ENCODE measurements at places on chromosomes 2 and 18.

- DNase-seq: no peak
These were observed 14.7 kb upstream of the SP3 start for GRCh38 chr2:173979751-173980351.

GRCh38 chr18:32289483-32290075, 99.7 kb downstream of the MEP1B start:
- peak; percentile 24 for DNase-seq

- DNase-seq: no peak
These were observed 161.0 kb downstream of the RNF152 start for GRCh38 chr18:61731693-61732376.

DNA sequence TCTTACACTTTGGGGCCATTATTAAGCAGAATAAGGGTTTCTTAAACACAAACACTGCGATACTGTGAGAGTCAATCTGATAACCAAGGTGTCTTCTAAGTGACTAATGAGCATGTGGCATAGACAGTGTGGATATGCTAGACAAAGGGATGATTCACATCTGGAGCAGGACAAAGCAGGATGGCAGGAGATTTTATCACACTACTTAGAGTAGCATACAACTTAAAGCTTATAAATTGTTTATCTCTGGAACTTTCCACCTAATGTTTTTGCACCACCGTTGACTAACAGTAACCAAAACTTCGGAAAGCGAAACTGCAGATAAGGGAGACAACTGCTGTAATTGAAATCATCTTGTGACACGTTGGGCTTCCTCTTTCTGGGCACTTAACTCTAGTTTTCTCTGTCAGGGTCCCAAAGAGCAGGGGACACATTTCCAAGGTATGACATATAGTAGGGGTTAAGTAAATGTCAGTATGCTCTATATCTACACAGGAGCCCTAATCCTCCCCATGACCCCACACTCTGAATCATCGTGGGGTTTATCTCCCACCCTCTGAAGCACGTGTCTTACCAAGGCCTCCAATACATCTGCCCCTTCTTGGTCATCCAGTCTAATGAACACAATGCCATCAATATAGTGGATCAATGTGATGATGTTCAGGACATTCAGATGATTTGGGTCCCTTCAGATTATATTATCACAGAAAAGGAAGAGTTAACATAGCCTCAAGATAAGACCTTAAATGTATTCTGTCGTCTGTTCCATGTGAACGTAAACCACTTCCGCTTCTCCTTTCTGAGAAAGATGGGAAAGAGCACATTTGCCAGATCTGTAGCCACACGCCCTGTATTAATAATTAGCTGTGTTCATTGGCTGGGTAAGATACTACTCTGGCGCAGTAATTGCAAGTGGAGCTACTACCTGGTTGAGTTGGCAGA, 78.7 kb downstream of the FTCDNL1 start:
- no peak for DNase-seq

- no peak for DNase-seq
These were observed 11.8 kb downstream of the TTLL4 start for GRCh38 chr2:218722419-218722818.

DNA sequence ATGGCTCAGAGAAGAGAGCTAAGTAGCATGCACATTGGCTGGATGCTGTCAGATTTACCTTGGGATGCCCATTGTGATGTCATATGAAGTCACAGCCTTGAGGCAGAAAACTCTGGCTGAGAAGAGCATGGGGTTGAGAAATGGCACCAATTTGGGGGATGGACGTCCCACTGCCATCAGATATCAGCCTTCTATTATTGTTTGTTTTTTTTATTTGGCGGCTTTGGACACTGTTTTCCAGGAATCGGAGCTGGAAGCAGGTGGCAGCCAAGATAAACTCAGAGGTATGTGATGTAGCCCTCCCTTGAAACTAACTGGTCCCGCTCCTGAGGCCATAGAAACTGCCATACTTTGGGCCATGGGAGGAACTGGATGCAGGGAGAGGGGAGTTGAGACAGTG, 40.6 kb downstream of the GCKR start:
- no peak for DNase-seq

Measured in CD4-positive, alpha-beta T cell treated with Interleukin-17A for 1 hour (primary cell).